Fibroblast of pulmonary artery (primary cell): ENCODE measurements at places on chromosomes 11 and 22.

DNA sequence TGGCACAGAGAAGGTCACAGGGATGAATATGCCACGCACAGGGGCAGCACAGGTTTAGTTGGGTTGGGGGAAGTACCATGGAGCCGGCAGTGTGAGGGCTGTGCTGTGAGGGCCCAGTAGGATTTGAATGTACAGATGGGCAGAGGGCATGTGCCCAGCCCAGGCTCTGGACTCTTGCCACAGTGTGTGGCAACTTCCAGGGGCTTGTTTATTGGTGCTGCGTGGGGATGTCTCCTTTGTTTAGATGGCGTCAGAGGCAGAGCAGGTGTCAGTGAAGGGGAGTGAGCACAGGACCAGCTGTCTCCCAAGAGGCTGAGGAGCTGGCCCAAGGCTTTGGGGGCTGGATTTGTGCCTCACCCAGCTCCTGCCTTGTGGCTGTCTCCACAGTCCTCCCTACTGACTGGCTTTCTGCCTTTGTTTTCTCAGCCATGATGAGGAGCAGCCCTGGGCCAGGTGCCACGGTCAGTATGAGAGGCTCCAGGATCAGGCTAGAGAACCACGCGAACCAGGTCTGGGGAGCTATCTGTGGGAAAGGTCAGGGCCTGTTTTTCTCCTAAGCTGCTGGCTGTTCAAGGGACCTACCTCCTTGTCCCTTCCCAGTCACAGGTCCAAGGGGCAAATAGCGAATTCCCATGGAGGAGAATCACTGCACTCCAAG is 21.9 kb downstream of the SUN2 start:
- peak; percentile 41 for DNase-seq

DNA sequence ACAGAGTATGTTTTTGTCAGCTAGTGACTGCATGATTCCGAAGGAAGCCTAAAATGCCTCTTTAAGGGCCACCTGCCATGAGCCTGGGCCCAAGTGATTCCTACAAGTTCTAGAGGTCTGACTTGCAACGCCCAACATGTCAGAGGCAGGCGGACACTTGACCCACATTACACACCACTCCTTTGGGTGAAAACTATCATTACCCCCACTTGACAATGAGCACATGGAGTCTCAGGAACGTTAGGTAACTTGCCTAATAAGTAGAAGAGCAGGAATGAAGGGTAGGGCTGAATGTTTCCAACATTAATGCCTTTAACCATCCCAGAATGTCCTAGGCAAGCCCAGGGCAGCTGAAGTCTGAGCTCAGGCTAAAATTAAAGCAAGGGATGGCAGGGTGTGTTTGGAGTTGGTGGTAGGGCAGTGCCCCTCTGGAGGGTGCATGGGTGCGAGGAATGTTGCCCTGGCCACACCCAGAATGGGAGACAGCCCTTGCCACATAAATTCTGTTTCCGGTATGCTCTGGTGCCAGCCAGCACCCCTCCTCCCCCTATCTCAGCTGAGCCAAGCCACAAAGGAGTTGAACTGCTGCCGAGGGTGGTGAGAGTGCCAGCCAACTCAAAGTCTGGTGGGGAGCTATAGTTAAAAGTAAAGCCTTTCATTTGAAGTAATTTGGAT is 2.5 kb downstream of the PLAAT2 start:
- no peak for DNase-seq

GRCh38 chr11:45238724-45239123 is 47.4 kb downstream of the SYT13 start:
- peak; percentile 86 for DNase-seq

- no peak for DNase-seq
These were observed 61.3 kb upstream of the CLNS1A start for GRCh38 chr11:77698896-77699295.

- DNase-seq = no peak
These were observed 1.6 kb downstream of the GSC2 start for GRCh38 chr22:19148417-19149046.

DNA sequence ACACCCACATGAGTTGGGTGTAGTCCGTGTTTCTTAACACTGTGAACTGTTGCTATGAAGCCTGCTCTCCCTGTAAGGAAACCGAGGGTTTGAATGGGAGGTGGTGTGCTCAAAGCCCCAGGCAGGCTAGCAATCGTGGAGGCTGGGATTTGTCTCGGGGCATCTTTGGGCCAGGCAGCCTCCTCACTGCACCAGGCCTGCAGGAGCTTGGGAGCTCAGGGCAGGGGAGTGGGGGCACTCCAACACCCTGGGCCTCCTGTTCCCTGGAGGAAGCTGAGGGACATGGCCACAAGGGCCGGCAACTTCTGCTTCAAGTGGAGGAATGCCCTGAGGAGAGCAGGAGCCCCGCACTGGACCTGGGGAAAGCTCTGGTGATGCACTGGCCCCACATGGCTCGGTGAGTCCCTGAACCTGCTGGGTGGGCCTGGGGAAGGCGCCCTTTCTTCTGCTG is 164.7 kb upstream of the B3GAT1 start:
- DNase-seq = no peak

DNA sequence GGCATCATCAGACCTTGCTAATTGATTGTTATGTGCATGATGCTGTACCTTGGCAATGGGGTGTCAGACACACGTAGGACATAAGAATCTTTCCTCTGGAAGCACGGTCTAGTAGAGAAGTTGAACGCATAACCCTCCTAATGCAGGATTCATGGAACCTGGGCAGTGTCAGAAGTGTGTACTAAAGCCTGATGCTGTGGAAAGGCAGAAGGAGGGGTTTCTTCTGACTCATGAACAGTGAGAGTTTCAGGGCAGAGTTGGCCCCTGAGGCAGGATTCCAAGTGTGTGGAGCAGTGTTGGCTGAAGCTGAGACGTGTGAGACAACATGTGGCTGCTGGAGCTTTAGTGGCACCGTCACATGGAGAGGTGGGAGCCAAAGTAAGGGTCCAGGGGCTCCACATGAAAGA is 3.5 kb downstream of the PANX1 start:
- peak; percentile 86 for DNase-seq

GRCh38 chr11:43825217-43825816 is 55.3 kb upstream of the ALKBH3 start:
- DNase-seq = peak; percentile 54

DNA sequence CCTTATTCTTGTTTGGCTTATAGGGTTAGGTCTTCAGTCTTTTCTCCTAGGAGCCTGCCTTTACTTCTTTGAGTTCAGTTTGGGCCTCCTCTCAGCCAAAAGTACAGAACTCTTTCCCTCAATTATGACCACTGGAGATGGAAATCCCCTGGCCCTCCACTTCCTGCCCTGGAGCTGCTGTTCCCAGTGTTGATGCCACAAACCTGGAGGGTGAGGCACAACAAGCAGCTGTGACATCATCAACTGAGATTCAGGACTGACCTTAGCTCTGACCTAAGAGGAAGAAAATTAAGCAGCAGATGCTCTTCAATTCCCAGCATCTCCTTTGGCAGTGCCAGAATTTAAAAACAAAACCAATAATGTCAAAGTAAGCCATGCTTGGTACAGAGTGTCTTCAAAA is 3.0 kb downstream of the ABTB2 start:
- peak; percentile 59 for DNase-seq

GRCh38 chr11:31807799-31808667 is 3.1 kb downstream of the PAX6 start:
- no peak for DNase-seq

DNA sequence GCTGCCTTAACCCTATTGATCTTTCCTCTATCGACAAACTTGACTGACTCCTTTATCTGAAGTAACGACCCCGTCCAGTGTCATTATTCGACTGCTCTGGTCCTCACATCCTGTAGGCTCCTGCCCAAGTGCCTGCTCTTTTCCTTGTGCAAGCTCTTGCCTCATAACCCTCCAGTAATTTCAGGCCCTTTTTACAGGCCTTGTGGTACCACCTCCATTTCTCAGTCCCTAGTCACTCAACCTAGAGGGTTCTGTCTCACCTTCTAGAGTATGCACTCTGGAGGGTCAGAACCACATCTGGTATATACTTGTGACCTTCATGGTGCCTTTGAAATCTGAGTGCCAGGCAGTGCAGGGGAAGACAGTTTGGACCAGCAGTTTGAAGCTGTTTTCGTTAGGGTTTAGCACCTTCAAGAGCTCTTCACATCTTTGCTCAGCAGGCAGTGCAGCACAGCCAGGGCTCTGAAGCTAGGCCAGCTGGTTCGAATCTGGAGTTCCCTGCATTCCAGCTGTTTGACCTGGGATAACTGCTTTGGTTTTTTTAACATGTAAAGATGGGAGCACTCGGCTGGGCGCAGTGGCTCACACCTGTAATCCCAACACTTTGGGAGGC is 11.2 kb downstream of the SNRPD3 start:
- DNase-seq = no peak

- DNase-seq = no peak
These were observed 23.1 kb downstream of the PRDM11 start for GRCh38 chr11:45169310-45170072.
